Bronchial epithelial cell (primary cell): ENCODE measurements at places on chromosomes 3 and 15.

- peak; percentile 76 for DNase-seq
These were observed 74.2 kb upstream of the SATB1 start for GRCh38 chr3:18499301-18499700.

GRCh38 chr15:41983221-41983620, 10.9 kb upstream of the EHD4 start:
- no peak for DNase-seq

DNA sequence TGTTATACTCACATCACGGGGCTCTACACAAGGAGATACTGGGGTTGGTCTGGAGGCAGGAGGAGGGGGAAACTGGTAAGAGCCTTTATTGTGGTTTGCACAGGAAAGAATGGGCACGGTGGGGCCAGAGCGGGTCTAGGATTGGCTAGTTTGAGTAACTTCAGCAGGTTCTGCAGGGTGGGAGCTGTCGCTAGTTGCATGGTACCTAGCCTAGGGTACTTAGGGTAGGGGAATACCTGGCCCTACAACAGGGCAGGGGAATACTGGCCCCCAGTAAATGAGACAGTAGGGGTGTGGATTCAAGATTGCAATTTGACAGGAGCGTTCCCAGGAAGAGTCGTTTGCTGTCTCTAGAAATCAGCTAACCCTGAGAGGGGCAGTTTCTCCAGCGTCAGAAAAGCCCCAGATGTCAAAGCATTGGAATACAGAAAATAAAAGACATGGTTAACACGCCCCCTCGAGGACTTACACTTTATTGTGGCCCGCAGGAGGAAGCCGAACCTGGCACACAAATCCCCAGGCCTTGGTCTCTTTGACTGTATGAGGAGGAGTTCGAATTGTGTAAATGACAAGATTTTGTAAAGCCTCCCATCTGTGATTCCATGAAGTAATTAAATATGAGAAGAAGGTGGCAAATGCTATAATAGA, 32.0 kb downstream of the ST8SIA2 start:
- DNase-seq = no peak

- no peak for DNase-seq
These were observed 46.5 kb upstream of the SYNPR start for GRCh38 chr3:63231643-63232042.

GRCh38 chr3:109081746-109082510, 36.0 kb downstream of the MORC1 start:
- DNase-seq = peak; percentile 53

DNA sequence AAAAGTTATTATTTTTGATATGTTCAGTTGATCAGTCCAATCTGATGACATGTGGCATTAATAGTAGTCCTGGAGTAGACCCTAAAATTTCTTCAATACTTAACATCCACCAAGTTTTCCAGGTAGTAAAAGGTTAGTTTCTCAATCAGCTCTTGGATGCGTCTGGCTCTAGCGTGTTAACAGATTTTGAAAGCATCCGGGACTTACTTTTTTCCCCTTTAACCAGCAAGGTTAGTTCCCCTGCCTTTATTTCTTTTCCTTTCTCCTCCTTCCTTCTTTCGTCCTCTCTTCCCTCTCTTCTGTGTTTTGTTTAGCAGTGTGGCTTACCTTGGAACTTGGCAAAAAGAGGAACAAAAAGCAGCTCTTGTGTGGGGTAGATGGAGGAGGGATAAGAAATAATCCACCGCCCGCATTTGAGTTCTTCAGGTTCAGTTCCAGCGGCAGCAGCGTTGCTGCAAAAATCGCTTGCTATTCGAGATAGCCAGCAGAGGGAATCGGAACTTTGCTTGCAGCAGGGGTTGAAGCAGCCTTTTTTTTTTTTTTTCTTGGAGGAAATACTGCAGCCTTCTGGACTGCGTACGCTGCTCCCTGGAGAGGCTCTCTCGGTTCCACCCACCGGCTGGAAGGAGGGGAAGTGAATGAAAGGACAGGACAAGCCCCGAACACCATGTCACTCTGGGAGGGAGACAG, at the start of gene RBMS3:
Gene RBMS3 (plus strand): TSS at position 668 of the 690 bp plus-strand sequence.
- DNase-seq = peak; percentile 89

GRCh38 chr15:69165637-69166025, 5.2 kb downstream of the GLCE start:
- peak; percentile 55 for DNase-seq

GRCh38 chr3:38003371-38003816, 12.8 kb downstream of the VILL start:
- DNase-seq = no peak

GRCh38 chr3:99211309-99211708, 309.8 kb upstream of the DCBLD2 start:
- DNase-seq = no peak

- DNase-seq = no peak
These were observed 26.5 kb upstream of the TCF12 start for GRCh38 chr15:56891852-56892440.

DNA sequence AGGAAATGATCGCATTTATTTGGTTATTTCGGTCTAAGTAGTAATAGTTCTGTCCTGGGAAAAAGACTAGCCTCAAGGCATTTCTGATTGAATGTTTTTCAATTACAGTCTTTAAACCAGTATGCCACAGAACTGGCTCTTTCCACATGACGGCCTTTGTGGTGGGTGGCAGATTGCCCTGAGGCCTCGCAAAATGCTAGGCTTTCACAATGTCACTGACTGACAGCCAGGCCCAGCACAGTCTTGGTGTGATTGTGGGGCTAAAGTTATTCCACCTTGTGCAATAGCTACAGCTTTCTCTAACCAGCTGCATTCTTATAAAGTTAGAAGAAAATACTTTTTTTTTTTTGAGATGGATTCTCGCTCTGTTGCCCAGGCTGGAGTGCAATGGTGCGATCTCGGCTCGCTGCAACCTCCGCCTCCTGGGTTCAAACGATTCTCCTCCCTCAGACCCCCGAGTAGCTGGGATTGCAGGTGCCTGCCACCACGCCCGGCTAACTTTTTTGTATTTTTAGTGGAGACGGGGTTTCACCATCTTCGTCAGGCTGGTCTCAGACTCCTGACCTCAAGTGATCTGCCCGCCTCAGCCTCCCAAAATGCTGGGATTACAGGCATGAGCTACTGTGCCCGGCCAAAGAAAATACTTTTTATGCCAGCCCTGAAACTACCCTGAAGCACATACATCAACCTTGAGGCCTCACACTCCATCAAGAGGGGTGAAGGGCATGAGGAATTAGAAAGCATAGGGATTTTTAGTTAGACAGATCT, 2.5 kb upstream of the ADIPOQ start:
- DNase-seq = no peak

- DNase-seq = no peak
These were observed 66.3 kb downstream of the FHIT start for GRCh38 chr3:61184956-61185355.

DNA sequence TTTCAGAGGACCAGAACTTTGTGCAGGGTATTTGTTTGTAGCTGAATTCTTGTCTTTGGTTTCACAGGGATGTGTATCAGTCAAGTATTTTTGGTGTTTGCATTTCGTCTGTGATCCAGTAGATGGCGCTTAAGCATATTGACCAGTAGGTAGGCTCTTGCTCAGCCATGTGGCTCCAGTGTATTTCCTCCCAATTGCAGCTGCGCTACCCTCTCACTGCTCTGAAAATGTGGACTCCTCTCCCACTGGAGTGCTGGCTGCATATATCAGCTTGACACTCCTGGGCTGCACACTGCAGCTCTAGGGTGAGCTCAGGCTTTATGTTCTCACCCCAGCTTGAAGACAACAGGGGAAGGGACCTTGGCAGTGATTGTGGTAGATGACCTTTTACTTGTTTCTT, 1264.3 kb upstream of the ALCAM start:
- DNase-seq = peak; percentile 52

DNA sequence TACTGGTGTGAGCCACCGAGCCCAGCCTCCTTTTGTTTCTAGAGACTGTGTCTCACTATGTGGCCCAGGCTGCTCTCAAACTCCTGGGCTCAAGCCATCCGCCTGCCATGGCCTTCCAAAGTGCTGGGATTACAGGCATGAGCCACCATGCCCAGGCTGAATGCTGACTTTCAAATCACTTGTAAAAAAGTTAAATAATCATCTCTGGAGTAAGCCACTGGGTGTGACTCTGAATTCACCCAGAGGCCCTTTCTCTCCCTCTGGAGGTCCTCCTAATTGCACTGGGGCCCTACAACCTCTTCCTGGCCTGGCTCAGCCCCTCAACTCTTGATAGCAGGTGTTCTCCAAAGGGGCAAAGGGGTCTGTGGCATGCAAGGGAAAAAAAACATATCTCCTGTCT, 54.8 kb downstream of the MEGF11 start:
- no peak for DNase-seq

DNA sequence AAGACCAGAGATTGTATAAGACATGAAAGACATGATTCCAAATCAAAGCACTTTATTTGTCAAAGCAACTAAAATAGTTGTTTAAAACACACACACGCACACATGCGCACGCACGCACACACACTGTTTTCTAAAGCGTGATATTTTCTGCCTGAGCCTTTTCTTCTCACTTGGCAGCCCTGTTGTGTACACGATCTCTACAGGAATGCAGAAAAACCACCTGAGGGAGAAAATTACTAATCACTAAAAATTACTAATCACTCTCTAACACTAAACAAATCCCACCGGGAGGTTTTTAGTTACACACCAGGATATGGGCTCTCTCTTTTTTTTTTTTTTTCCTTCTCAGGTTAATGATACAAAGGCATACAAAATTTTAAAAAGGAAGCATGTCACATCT, 160.1 kb upstream of the ATP11B start:
- DNase-seq = peak; percentile 93

- no peak for DNase-seq
These were observed 55.1 kb downstream of the CRTC3 start for GRCh38 chr15:90584841-90585240.
